ENCODE measurements at places on chromosomes 4 and X.

- no peak for DNase-seq
These were observed 30.5 kb downstream of the AFF1 start for GRCh38 chr4:86965019-86965976.

DNA sequence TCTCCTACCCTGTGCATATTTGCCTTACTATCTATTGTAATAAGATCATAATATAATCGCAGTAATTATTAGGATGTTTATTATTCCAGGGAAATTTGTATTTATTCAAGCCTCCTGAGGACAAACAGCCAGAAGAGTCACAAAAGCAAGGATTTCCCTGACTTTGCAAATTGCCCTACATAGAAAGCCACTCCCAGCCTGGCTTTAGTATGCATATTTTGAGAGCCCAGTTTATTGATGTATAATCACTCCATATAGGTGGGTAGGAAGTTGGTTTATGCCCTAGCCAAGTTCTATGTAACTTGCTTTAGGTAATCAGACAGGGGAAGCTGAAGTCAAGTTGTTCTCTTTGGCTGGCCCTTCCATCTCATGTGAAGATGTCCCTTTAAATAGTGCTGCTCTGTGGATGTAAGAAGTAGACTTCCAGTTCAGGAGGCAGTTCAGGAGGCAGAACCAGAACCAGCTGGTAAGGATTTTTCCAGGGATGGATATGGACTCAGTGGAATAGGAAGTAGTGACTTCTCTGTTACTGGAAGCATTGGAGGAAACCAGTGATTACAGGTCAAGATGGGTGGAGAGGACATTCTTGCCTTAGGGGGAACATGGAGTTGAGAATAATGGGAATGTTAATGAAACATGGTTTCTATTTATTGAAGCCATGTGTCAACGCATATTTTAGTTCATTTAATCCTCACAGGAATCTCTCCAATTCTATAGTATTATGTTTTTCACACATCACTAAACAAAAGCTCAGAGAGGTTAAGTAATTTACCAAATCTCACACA, 70.5 kb upstream of the KIT start:
- DNase-seq = no peak

DNA sequence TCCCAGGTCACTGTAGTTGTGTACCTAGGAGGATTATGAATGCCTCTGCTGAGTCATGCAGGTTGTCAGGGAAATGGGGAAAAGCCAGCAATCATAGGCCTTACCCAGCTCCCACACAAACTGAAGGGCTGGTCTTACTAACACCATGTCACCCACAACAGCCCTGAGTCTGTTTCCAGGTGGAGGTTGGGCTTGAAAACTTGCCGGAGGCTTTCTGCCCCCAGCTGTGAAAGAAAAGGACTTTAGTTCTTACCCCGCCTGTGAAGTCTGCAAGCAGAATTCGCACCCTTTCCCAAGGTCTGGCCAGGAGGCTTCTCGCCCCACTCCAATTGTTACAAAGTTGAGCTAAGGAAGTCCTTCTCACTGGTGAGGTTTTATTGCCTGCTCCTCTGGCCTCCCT, 143.9 kb downstream of the RPS6KA6 start:
- DNase-seq = no peak

- no peak for DNase-seq
These were observed 29.1 kb downstream of the TBL1X start for GRCh38 chrX:9493936-9494335.

GRCh38 chrX:84182516-84182915, 5.5 kb downstream of the RPS6KA6 start:
- DNase-seq = no peak

- DNase-seq = no peak
These were observed 33.5 kb upstream of the CHRNA9 start for GRCh38 chr4:40301603-40302002.

- DNase-seq = no peak
These were observed 1548.5 kb upstream of the IGFBP7 start for GRCh38 chr4:58658701-58659100.

- no peak for DNase-seq
These were observed 38.5 kb upstream of the IQSEC2 start for GRCh38 chrX:53319614-53320542.

- DNase-seq = no peak
These were observed 19.3 kb upstream of the UBA1 start for GRCh38 chrX:47174376-47174775.
